ENCODE measurements at places on chromosomes 11 and 22.
A peak's percentile ranks its signal among the peaks of the same experiment; 100 is the strongest.

GRCh38 chr11:102302241-102302640 is 15.0 kb upstream of the BIRC3 start:
- no peak for DNase-seq

DNA sequence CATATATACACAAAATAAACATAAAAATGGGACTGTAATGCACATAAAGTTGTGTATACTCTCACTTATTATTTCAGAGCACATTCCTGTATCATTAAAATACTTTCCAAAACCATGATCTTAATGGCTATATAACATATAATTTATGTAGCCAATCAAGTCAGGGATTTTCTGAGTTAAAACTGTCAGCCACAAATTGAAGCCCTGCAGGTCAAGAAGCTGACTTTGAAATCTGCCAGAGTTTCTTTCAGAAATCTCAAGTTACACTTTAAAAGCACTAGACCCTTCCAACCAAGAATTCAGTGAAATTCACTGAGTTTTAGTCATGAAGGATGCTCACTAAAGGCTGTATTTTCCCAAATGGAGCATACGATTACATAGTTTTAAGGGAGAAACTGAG is 47.6 kb downstream of the PHF21A start:
- no peak for DNase-seq

GRCh38 chr11:123700772-123701171 is 40.7 kb downstream of the ZNF202 start:
- no peak for DNase-seq

GRCh38 chr11:10864688-10865087 is 6.8 kb upstream of the ZBED5 start:
- no peak for DNase-seq

DNA sequence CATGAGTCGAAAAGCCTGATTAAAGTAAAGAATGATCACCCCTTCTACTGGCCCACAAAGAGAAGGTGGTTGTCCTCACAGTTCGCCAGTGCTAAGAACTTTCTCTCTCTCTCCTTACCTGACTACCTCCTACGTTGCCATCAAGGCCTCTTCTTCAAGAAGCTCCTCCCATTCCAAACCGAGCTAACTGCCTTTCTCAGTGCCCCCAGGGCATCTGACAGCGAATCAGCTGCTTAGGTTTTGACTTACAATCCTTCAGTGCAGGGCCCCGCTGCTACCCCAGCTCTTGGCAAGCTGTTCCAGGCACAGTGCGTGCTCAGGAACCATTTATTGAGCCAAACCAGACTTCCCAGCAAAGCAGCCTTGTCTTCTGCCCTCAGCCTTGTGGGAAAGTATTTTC is 5.8 kb downstream of the VSTM5 start:
- DNase-seq: no peak

- DNase-seq: no peak
Measured at GRCh38 chr11:70547821-70548670, 149.7 kb downstream of the CTTN start.

DNA sequence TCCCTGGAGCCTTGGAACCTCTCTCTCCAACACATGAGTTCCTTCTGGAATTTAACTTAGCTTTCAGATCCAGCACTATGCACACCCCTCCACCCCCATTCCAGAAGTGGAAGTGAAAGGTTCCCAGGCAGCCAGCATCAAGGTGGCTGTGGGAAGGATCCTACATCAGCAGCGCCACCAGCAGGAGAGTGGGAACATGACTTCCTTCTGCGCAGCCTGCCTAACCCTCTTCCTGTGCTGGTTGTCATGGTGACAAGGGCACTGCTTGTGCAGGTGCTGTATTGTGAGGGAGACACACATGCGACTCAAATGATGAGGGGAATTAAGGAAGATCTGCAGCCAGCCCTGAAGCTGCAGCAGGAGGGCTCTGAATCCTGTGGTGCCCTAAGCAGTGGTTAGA is 904.5 kb upstream of the API5 start:
- DNase-seq: no peak

DNA sequence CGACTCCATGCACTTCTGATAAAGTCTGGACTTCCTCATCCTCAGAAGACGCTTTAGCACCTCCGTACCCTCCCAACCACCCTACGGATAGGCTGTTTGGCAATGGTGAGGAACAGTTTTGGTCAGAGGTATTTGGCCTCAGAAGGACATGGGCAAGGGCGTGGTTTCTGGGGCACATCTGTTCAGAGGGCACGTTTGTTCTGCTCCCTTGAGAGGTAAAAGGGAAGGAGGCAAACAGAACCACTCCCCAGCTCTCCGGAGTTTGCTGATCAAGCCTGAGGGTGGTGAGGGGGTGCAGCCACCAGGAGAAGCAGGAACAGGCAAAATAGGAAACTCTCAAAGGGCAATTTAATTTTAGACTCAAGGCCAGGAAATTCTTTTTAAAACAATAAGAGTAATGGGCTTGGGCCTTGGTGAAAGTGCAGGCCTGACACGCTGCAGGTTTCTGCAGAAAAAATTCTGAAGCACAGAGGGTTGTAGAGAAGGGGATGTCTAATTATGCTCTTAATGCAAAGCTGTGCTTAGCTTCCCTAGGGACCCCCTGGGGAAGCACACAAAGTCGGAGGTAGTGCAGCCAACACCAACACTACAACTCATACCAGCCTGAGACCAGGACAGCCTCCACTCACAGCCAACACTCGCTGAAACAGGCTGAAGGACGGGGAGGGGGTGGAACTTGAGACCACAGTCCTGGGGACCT is 23.3 kb downstream of the ETS1 start:
- peak; percentile 13 for DNase-seq

- no peak for DNase-seq
Measured at GRCh38 chr22:17137861-17138425, 16.8 kb upstream of the TMEM121B start.

- no peak for DNase-seq
Measured at GRCh38 chr11:706957-707816, 1.2 kb downstream of the EPS8L2 start.

GRCh38 chr11:6962673-6963072 is 36.4 kb downstream of the ZNF215 start:
- DNase-seq: no peak

- no peak for DNase-seq
Measured at GRCh38 chr11:132168344-132168981, 798.0 kb downstream of the NTM start.

- DNase-seq: no peak
Measured at GRCh38 chr11:16805938-16806337, 67.5 kb downstream of the C11orf58 start.

DNA sequence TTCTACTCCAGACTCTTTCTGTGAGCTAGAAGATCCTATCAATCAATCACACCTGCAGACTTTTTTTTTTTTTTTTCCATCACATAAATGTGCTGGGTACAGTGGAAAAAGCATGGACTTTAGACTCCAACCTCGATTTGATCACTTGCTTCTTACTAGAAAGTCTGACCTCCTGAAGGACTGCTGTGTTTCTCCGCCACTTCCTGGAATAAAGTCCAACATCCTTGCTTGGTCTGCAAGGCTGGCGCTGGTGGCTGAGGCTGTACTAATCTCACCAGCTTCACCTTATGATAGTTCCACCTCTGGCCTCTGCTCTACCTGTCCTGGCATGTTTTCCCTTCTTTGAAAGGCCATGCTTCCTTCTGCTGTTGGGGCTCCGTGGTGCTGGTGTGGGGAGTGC is 60.9 kb upstream of the SESN3 start:
- DNase-seq: no peak

- no peak for DNase-seq
Measured at GRCh38 chr11:128913806-128914205, 22.6 kb downstream of the KCNJ5 start.

DNA sequence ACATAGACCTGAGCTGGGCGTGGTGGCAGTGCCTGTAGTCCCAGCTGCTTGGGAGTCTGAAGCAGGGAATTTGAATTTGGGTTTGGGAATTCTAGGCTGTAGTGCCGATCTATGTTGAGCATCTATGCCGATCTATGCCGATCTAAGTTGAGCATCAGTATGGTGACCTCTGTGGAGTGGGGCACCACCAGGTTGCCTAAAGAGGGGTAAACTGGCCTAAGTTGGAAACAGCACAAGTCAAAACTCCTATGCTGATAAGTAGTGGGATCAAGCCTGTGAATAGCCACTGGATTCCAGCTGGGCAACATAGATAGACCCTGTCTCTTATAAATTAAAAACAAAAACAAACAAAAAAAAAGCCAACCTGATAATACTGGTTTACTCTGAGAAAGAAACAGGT is 7.4 kb downstream of the WEE1 start:
- DNase-seq: no peak

All from suppressor macrophage treated with lipopolysaccharide for 4 hours (primary cell).